Stimulated activated CD8-positive, alpha-beta memory T cell treated with anti-CD3 and anti-CD28 coated beads, Interleukin-15, amount 100 ng/mL, for 1 hour (primary cell): ENCODE measurements at places on chromosomes 5 and 9.

- DNase-seq = no peak
Measured at GRCh38 chr9:36780186-36780585, 207.5 kb downstream of the MELK start.

- peak; percentile 51 for DNase-seq
Measured at GRCh38 chr5:95846554-95847260, 24.2 kb upstream of the GLRX start.

DNA sequence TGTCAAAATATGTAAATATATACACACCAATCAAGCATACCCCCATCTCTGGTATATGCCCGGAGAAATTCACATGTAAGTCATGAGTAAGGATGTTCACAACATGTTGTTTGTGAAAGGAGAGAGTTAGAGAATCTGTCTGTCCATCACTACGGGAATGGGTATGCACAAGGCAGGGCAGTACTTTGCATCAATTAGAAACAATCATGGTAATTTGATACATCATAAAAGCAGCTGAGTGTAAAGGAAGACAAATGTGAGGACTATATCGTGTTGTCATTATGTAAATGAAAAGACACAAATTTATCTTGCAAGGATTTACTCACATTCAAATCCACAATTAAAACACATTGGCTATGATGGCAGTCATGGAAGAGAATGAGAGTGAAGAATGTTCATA lies 146.7 kb downstream of the SV2C start:
- no peak for DNase-seq

DNA sequence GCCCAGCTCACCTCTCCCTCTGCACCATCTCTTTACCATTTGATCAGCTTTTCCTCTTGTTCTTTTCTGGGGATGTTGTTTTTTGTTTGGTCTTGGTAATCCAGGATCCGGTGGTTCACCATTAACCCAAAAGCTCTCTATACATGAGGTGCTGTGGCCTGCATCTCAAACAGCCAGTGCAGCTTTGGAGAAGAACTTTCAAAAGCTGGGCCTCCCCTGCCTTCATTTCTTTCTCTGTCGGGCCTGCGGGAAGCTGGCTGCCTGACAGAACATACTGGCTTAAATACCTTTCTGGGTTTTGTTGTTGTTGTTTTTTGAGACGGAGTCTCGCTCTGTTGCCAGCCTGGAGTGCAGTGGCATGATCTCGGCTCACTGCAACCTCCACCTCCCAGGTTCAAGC lies 12.1 kb downstream of the PSAT1 start:
- no peak for DNase-seq

DNA sequence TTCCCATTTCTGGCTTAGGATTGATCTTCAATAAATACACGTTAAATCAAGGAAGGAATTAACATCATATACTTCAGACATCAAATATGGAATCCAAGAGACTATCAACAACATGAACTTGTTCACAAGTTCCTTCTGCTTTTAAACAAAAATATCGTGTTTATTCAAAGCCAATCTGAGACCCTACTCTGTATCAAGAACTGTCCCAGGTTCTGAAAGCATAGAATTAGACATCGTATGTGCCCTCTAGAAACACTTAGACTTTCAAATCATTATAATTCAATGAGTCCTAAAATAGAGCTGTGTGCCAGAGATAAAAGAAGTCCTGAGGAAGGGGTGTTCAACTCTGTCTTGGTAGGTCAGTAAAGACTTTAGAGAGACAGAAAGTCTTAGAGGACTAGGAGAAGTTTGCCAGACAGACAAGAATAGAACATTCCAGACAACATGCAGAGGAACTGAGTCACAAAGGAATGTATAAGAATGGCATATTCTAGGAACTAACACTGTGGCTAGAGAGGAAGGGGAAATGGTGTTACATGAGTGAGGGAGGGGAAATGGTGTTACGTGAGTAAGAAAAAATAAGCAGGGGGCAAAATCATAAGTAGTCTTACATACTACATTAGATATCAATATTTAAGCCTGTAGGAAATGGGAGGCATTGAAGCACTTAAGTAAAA lies 2.9 kb downstream of the TPD52L3 start:
- DNase-seq = no peak

DNA sequence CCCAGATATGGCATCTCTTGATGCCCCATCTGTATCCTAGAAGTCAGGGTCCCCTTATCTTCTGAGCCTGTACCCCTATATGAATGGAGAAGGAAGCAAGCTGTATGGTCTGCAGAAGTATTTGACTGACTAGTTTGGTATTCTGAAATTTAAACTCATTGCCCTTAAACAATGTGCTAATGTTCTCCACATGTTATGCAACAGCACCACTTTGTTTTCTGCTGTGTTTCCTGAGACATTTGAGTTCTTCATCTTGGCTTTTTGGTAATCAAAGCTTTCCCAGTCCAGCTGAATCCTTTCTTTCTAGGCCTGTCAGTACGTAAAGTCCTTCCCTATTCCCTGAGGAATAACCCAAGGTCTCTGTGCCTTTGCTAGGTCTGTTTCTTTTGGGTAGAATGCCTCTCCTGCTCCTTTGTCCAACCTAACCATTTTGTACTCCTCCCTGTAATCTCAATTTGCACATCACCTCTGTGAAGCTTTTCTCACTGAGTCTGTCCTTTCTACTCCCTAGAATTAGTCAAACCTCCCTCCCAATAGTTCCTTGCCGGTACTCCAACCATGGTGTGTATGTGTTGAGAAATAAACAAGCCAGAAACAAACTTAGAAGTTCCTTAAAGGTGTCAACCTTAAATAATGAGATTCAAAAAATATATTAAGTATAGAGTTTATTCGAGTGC lies 72.1 kb upstream of the HSPB3 start:
- no peak for DNase-seq

DNA sequence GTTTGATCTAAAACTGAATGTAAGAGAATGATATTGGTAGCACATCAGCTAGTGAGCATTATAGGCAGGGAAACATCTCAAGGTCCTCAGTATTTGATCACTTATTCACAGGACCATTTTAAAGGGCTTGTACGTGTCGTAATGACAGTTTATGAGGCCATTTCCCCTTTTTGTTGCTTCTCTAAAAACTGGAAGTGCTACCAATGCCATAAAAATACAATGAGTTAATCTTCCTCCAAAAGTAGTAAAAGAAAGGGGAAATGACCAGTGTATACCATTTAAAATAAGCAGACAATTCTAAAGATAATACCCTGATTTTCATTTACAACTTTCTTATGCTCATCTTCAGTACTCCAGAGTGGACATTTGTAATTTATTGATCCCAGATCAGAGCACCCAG lies 285.8 kb upstream of the PCSK5 start:
- DNase-seq = no peak

GRCh38 chr9:124011460-124012301 lies at the start of gene LHX2:
Gene LHX2 (plus strand): TSS chr9:124011768. CDS start chr9:124012349, 581 bp downstream.
- no peak for DNase-seq

- DNase-seq = no peak
Measured at GRCh38 chr5:1105350-1106265, 6.3 kb downstream of the SLC12A7 start.

DNA sequence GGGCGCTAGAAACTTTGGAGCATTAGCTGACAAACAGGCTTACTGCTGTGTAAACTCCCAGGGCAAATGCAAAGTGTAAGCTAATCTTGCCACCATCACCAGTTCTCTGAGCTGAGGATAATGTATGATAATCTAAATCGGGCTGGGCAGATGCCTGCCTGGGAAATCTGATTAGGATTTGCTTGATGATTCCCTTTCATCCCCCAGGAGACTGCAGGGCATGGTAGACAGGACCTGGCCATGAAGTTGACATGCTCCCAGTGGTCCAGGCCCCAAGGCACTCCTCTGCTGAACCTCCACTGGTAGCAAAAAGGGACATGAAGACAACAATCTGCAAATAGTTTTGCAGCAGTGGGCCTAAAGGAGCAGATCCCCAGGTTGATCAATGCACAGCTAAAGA lies 317.5 kb downstream of the SPOCK1 start:
- no peak for DNase-seq

DNA sequence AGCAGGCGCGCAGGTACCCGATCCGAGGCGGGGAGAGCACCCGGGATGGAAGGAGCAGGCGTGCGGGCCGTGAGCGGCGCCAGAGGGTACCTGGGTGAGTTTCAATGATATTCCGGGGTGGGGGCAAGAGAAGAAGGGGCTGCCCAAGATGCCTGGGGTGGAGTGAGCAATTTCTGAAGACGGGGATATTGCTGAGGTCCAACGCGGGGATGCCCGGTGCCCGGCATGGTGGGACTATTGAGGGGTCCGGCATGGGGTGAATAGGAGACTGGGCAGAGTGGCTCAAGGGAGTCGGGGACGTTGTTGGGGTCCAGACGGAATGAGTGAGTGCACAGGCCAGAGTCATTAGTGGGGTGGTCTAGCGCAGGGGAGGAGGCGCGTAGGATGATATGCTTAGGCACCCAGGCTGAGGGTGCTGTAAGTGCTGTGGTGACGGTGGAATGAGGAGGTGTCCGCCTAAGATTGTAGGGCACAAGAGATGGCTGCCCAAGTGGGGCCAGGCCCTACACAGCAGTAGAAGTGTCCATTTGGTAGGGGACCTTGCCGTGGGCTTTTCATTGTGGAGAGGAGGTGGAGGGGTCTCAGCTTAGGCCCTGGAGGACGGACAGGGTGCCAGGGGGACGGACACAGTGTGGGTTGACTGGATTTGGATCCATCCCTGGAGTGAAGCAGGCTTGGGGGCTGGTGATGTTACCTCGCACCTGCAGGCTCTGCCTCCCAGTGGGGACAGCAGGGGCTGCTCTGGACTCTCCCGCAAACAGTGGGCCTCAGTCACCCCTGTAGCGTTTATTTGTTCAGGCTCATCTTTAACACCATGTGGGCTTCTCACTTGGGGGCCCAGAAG lies 719 bp downstream of the MIGA2 start:
- no peak for DNase-seq
